ENCODE measurements at places on chromosomes 12 and 14.

GRCh38 chr12:77940567-77940966 is 109.9 kb downstream of the NAV3 start:
- DNase-seq: no peak

GRCh38 chr12:65876898-65877721 is 52.8 kb downstream of the HMGA2 start:
- no peak for DNase-seq

DNA sequence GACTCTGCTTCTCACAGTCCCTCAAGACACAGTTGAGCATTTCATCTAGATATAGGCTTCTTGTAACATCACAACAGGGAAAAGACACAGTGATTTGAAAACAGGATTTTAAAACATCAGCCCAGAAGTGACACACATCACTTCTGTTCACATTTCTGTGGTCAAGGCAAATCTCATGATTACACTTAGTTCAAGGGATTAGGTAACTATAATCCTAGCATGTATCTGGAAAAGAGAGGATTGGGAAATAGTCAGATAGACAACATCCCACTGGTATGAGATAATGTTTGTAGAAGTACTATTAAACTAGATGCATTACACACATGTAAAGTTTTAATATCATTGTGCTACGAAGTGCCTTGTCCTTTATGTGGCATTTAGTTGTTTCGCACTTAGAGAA is 252.6 kb upstream of the PRKD1 start:
- DNase-seq: no peak

GRCh38 chr14:55752580-55753390 is 172.8 kb downstream of the KTN1 start:
- no peak for DNase-seq

GRCh38 chr12:117689857-117690256 is 278.9 kb downstream of the KSR2 start:
- no peak for DNase-seq

DNA sequence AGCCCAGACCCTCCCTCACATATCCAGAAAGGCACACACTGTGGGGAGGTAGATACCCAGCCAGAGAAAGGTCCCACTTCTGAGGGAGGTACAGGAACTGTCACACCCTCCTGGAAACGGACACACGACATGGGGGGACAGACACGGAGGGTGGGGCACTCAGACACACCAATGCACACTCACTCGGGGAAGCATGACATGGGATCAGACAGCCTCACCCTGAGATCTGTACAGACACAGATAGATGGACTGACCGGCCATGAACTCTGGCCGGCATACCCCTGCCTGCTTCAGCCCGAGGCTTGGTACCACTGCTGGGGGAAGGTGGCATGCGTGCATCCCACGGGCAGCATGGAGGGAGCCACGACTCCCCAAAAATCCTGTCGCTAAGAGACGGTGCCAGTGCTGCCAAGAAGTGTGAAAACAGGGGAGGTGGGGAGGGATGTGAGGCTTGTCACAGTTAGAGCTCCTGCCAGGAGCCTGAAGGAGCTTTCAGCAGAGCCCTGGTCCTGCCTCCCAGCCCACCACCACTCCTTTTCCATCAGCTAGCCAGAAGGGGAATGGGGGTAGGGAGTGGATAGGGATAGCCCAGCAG is 571 bp downstream of the CPNE6 start:
- no peak for DNase-seq

Data from stimulated activated CD4-positive, alpha-beta T cell treated with anti-CD3 and anti-CD28 coated beads, Interleukin-1b, Interleukin-23, amount 100 ng/mL, for 1 hour (primary cell).